NCI-H1092 treated with DMSO at 0.1 percent for 48 hours (cell line): ENCODE measurements at places on chromosomes 1 and 21.

DNA sequence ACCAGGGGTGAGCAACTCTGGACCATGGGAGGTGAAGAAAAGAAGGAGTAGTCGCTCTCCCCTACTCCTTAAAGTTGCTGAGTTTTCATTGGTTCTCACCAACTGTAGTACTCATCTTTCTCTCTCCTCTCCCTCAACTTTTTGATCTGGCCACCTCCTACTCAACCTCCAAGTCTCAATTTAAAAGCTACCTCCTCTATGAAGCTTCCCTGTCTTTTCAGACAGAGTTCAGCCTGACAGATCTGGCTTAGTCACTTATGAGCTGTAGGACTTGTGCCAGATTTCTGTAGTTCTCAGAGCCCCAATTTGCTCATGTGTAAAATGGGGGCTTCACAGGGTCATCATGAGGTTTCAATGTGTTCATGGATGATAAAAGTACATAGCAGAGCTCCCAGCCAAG lies 34.5 kb upstream of the HTR1D start:
- DNase-seq = no peak

DNA sequence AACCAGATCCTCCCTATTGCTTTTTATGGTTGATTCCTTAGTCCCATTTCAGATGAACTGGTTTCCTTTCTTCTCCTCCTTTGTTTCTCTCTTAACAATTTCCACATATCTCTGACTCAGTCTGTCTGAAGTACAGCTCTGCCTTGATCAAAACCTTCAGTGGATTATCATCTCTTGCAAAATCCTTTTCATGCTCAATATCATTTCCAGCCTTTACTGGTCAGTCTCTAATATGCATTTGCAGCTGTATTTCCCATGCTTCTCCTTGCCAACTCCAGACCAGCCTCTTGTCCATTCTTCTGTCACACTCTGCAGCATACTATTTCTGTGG lies 72.2 kb downstream of the SNX7 start:
- no peak for DNase-seq

- DNase-seq = peak; percentile 63
Measured at GRCh38 chr1:25648681-25649440, 32.3 kb downstream of the MAN1C1 start.

GRCh38 chr1:179828554-179829110 lies 49.0 kb downstream of the TOR1AIP2 start:
- no peak for DNase-seq

- DNase-seq = no peak
Measured at GRCh38 chr1:145706086-145706664, 993 bp downstream of the PDZK1 start.

- DNase-seq = no peak
Measured at GRCh38 chr1:22749919-22750684, 39.5 kb downstream of the EPHB2 start.
